Left cardiac atrium (tissue), 4 donors: ENCODE measurements at places on chromosomes 16 and 17. TPM values are rescaled to one million over a fixed set of nuclear protein-coding genes. Genes with fewer than 3 reads are reported as not detected.

- no peak for DNase-seq
These were observed 7.7 kb downstream of the KNOP1 start for GRCh38 chr16:19710191-19710908.

DNA sequence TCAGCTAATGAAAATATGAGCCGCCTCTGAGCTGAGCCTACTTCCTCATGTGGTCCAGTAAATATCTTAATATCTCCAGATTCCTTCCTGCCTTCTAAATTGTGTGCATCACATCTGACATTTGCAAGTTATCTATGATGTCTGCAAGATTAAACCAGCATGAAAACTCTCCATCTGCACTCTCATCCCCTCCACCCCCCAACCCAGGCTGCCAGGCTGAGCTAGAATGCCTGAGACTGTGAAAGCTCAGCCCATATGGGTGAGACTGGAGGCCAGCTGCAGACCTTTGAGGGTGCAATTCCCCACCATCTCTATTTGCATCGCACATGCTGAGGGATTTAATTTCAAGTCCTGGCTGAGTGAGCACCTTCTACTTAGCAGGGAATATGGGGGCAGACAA lies 82.8 kb downstream of the ASIC2 start:
- no peak for DNase-seq

DNA sequence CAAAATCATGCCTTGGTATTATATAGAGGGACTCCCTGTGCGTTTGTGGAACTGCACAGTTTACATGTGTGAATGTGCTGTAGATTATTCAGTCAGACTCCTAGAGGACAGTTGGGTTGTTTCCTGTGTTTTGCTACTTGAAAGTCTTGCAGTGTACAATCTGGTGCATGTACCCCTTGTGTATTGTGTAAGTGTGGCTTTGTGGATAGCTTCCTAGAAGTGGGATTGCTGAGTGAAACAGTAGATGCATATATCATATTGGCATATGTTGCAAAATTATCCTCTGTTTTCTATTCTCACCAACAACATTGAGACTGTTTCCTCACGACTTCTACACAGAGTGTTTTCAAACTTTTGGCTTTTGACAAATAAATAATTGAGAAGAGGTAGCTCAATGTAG lies 263.7 kb downstream of the MAP2K6 start:
- DNase-seq: no peak

DNA sequence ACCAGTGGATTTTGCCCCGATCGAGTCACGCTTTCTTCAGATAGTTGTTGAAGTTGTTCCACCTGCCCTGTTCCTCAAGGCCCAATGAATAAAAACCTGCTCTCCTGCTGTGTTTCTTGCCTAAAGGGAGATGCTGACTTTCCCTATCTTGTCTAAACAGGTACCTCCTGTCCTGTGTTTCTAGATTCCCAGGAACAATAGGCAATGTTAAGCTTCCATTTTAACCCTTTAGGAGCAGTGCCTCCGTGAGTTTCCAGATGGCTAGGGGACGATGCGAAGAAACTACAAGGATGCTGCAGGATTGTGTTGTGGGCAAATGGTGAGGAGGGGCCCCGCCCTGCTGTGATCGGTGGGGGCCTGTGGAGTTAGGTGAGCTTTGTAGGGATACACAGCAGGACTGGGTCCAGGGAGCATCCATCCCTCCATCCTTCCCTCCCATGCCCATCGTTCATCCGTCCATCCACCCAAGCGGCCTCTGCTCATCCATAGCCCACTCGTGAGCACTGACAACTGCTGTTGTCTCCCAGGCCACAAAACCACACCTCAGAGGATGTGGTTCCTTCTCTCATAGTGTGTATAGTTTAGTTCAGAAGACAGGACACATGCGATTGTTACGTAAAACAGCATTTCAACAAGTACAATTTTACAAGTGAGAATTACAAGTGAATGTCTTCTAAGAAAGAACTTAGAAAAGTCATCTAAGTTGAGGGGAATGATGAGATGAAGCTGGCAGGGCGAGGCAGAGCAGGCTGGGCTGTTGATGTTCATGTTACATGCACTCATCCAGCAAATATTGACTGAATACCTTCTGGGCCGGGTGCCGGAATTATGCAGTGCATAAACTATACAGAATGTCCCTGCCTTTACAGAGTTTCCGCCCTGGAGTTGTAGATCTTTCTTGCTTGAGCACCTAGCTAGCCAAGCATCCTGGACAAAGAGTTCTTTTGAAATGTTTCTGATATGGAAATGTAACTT lies 5.2 kb downstream of the ARSG start:
- no peak for DNase-seq

GRCh38 chr17:76274112-76274956 lies 9.2 kb downstream of the UBALD2 start:
- no peak for DNase-seq

Gene HCRT
- total RNA-seq: not detected

GRCh38 chr17:45965812-45966211 lies 33.2 kb upstream of the STH start:
- no peak for DNase-seq

Gene WNK4
- not detected for total RNA-seq

Gene CPNE7
- not detected for total RNA-seq

GRCh38 chr17:78759203-78759968 lies 22.7 kb downstream of the CYTH1 start:
- DNase-seq: peak; percentile 78

Gene CDRT15L2
- not detected for total RNA-seq

Gene FN3K
- total RNA-seq: 62.9 TPM

Gene IGF2BP1
- total RNA-seq: not detected

Gene CEP131
- total RNA-seq: 4.9 TPM

- peak; percentile 92 for DNase-seq
These were observed 3.7 kb downstream of the NOL3 start for GRCh38 chr16:67173808-67174705.

- no peak for DNase-seq
These were observed 102.5 kb downstream of the RBFOX3 start for GRCh38 chr17:79508291-79508716.

Gene MYH13
- total RNA-seq: not detected
